Tibial nerve (tissue), 4 donors: ENCODE measurements at places on chromosomes 4 and X.

DNA sequence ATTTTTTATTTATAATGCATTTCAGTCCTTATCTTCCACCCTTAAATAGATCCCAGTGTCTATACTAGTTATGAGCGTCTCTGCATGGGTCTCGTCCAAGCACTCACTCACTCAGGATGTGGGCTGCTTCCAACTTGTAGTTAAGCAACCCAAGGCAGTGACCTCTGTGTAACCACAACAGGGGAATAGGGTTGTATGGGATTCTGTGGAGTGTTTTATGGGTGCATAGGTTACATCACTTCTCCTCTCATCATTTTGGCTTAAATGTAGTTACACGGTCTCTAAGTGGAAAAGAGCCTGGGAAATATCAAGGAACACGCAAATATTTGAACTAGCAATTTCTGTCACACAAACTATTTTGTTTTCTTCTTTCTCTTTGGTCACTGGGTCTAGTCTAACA is 931.0 kb downstream of the STIM2 start:
- no peak for DNase-seq

DNA sequence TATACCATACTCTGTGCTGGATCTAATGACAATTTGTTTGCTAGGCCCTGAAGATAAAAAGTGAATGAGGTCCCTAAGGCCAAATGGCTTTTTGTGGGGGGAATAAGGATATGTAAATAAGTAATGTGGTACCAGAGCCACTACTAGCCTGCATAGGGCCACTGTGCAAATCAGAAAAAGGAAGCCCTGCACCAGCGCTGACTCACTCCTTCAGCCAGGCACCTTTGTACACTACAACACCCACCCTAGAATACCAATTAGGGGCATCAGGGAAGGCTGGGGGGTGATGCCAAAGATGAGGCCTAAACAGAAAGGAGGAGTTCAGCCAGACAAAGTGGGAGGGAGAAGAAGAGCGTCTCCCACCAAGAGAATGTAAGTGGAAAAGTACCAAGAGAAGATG is 122.2 kb downstream of the CAMK2D start:
- no peak for DNase-seq

GRCh38 chr4:98601708-98602107 is 56.7 kb downstream of the TSPAN5 start:
- DNase-seq: no peak

- DNase-seq: no peak
Measured at GRCh38 chr4:20684852-20685763, 15.2 kb upstream of the PACRGL start.

- no peak for DNase-seq
Measured at GRCh38 chrX:131219271-131219670, 69.8 kb downstream of the IGSF1 start.

- no peak for DNase-seq
Measured at GRCh38 chr4:70449220-70449619, 22.8 kb upstream of the MUC7 start.

DNA sequence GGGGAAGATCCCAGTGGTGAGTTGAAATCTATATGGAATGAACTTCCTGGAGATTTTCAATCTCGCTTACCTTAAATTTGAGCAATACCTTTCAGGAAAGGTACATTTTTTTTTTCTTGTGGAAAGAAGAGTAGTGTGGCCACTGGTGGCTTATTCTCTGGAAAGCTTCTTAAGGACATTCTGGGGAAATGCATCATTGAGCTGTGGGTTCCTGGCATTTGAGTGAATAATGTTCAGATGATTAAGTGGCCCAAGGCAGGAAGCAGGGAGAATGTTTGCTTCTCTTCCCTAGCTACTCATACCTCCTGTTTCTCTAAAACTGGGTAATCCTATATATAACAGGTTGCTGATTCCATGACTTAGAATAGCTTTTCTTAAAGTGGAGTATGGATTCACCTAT is 31.8 kb downstream of the STAG2 start:
- no peak for DNase-seq

DNA sequence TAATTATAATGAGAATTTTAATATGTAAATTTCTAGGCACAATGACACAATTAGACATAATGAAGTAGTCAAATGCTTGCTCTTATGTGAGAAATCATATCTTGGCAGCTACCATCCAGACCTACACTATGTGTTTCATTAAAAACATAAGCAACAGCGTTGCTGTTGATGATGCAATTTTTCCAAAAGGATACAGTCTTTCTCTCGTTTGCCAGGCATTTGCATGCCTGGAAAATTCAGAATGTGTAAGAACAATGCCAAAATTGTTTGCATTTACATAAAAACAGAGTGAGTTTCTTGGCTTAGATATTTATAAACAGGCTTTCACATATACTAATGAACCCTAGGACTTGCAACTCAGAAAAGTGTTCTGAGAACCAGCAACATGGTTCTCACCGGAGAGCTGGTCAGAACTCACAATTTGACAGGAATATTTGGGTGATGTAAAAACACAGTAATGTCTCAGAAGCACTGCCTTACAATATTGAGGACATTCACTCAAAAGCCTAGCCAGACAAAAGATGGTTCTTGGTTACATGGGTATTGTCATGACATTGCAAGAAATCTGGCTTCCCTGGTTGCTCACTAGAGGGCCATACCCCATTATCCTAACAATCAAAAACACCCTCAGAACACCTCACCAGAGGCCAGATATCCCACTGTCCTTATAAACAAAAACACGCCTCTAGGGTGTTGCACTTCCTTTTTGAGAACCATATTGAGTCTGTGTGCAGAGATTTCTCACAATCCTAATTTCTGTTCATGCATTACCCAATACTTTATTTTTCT is 1029.0 kb upstream of the AGA start:
- no peak for DNase-seq

DNA sequence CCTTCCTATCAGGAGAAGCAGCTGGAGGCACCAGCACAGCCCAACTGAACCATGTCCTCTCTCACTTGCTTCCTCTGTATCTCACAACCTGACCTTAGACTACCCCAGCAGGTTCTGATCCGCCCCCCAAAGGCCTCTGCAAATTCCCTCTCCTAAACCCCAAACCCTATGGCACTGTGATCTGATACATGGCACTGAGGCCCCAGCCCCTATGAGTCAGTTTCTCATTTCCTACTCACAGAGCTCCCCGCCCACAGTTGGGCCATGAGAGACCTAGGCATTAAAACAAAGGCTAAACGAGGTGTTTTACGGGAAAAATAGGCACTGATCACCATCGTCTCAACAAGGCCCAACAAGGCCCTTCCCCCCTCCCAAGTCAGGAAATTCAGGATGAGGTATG is 19.1 kb downstream of the SASH3 start:
- DNase-seq: no peak

DNA sequence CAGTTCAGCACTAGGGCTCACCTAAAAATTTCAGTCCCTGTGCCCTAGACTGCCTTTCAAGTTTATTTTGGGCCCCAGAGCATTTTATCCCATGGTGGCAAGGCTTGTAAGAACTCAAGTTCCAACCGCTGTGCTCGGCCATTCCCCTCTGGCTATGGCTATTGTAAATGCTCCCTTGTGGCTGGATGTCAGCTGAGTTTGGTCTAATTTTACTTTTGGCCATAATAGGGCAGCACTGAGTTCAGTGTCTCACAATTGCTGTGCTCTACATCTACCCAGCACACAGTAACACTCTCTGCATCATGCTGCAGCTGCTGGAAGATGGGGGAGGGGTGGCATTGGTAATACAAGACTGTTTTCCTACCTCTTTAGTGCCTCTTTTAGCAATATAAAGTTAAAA is 210.8 kb upstream of the IRS4 start:
- no peak for DNase-seq

DNA sequence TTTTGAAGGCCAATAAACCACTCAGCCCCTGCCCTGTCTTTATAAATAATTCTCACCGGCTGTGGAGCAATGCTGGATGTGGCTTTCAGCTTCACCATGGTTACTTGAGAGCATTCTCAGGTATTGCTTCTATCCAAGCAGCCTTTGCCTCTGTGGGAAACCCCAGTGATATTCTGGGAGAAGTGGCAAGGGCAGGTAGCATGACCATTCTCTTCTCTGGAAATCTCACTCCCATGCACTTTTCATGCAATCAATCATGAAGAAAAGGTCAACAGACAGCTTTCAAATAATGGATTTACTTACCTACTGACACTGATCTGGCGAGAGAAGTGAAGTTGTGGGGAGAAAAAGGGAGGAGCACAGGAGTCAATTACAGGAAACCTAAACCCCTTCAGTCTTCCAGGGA is 49.5 kb downstream of the UNC5C start:
- DNase-seq: no peak

- no peak for DNase-seq
Measured at GRCh38 chrX:16838202-16839066, 31.7 kb downstream of the RBBP7 start.

GRCh38 chr4:186808630-186809018 is 85.0 kb upstream of the FAT1 start:
- no peak for DNase-seq

DNA sequence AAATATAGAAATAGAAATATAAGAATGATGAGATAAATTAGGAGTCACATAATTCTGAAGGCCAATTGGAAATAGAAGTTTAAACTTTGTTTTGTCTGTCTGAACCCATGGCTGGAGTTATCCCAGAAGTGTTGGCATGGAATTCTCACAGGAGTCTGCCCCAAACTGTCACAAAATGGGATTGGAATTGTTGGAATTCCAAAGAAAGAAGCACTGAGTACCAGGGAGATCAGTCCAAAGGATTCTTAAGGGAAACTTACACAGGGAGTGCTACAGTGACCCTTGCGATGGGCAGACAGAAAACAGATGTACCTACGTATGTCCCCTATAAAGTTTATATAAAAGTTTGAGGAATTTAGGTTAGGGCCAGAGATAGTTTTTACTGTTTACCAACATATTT is 1607.7 kb downstream of the ARAP2 start:
- no peak for DNase-seq

GRCh38 chr4:181168011-181168805 is 1075.0 kb upstream of the TENM3 start:
- DNase-seq: no peak

- no peak for DNase-seq
Measured at GRCh38 chr4:76322236-76322635, 15.7 kb downstream of the STBD1 start.

- DNase-seq: peak; percentile 48
Measured at GRCh38 chr4:76198411-76199237, 15.0 kb downstream of the SCARB2 start.

DNA sequence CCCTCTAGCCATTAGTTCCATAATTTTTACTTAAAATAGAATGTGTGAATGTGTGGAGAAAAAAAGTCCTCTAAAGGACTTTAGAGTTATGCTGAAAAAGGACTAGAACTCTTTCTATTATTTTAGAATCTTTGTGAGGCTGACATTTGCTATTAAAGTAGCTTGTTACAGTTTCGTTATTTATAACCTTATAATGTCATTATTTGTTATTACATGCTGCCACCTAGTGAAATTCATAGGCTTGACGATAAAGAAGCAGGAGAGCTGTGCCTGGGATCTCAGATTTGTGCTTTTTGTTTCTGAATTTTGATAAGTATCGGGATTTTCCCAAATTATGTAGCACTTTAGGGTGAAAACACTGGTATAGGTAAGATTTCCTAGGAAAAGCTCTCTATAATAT is 38.5 kb upstream of the TAPT1 start:
- peak; percentile 27 for DNase-seq

DNA sequence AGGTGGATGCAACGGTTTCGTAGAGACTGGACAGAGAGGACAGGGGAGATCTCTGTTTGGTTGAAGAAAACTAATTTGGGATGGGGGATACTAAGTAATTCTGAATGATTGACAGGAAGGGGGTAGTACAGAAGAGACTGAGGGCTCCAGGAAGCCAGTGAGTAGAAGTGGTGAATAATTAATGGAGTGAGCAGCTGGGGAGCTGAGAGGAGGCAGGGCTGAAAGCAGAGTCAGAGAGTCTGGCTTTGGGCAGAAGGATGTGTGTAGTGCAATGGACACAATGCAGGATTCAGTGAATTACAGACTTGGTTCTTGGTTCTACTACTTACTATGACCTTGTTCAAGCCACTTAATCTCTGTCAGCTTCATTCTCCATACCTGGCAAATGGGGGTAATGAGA is 161.7 kb downstream of the RBMX2 start:
- DNase-seq: no peak

GRCh38 chrX:23494741-23495140 is 160.1 kb downstream of the PTCHD1 start:
- DNase-seq: no peak

- DNase-seq: no peak
Measured at GRCh38 chrX:78665342-78665741, 6.2 kb upstream of the RTL3 start.

- DNase-seq: no peak
Measured at GRCh38 chrX:18871970-18872369, 111.9 kb downstream of the PHKA2 start.

GRCh38 chr4:10157478-10158332 is 41.1 kb upstream of the WDR1 start:
- DNase-seq: peak; percentile 17

DNA sequence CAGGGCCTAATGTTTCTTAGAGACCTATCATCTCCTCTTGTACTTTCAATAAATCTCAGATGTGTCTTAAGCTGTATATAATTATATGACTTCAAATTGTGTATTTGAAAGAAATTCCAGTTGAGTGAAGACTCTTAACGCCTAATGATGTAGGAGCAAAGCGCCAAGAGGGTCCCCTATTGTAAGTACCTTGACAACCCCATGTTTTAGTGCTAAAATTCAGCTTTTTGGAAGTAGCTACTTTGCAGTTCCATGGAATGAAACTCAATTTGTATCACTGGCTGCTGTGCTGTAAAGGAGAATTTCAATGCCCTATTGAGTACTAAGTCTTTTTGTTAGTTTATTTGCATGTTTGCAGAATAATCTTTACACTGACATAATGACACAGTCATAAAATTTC is 1826.6 kb upstream of the AGA start:
- no peak for DNase-seq

- DNase-seq: no peak
Measured at GRCh38 chr4:8076023-8076422, 82.6 kb downstream of the ABLIM2 start.

- no peak for DNase-seq
Measured at GRCh38 chr4:127604949-127605709, 27.6 kb upstream of the INTU start.
